ENCODE measurements at places on chromosomes 3 and 15.

DNA sequence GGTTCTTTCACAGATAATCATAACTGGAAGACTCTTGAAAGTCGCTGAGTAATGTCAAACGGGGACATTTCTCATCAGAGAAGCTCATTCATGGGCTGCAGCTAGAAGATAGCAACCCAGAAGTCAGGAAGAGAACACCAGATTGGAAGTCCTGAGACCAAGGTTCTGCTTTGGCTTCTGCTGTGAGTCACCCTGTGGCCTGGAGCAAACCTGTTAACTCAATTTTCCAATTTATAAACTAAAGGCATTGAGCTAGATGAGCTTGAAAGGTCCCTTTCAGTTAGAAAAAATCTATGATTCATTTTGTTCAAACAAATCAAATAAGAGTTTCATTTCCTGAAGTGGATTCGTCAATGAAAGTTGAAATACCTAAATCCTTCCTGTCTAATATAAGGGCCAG, 402.2 kb downstream of the EPHB1 start:
- no peak for DNase-seq

DNA sequence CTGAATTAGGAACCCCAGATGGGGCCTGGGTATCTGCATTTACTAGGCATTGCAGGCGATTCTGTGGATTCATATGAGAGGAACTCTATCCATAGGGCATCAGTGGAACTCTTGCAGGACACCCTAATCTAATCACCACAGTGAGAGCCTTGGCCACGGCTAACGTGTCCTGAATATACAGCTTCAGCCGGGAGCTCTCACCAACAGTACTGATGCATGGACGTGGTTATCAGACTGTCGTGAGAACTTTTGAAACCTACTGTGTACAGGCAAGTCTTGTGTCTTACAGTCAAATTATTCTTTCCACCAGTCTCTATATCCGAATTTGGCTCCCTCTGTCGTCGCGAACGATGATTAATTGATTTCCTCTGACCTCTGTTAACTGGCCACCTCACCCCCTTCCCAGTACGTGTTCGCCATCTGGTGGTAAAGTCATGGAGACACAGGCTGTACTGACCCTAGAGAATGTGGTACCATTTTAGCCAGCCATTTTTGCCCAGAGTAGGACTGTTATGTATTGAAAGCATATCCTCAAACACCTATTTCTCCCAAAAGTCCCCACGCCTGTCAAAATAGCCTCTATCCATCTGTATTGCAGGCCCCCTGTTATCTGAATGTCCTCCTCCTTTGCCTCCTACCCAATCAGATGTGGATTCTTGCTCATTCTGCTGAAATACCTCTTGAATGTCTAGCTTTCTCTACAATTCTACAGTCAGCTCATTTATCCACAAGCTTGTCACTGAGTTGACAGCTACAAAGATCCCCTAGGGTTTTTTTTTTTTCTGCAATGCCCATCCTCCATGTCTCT, 39.7 kb downstream of the GLDN start:
- DNase-seq, result peak; percentile 53

- no peak for DNase-seq
Observed at GRCh38 chr3:184593220-184593927, 31.8 kb downstream of the EPHB3 start.

DNA sequence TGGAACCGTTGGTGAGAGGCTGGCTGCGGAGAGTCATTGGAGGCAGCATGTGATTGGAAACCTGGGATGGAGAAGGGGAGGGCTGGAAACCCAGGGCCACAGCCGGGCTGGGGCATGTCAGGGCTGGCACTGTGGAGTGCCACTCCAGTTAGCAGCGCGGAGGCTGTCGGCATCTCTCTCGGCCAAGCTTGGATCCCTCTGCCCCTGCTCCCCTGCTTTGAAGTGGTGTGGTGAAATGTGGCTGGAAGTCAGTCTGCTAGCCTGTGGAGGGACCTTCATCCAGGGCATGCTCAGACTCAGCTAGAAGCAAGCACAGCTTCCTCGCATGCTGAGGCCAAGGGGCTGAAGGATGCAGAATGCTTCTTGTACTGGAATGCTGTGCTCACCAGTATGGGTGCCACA, 13.5 kb downstream of the SLCO3A1 start:
- no peak for DNase-seq
